ENCODE measurements at places on chromosomes 12 and 14.

DNA sequence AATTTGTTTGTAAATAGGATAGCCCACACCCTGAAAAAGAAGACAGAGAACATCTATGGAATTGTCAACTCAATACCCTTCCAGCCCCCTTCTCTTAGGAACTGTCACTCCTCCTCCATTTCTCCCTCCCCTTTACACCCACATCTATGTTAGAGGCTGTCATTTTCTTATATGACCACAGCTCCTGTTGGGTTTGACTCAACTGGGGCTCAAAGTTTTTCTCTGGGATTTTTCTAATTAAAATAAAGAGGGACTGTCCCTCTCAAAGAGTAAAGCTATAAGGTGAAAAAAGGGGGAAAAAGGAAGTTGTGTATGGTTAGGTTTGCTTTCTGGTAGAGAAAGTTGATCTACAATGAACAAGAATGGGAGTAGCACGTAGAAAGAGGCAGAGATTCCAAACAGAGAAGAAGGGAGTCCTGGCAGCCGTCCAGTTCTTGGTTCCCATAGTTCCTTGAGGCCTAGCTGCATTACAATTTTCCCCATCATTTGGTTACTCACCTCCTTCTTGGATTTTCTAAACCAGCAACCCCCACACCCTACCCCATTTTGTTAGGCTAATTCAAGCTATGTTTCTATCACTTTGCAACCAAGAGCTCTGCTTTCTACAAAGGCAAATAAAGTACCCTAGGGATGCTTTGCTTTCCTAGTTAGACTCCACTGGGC, 44.3 kb upstream of the STK38L start:
- DNase-seq = no peak

- peak; percentile 32 for DNase-seq
Observed at GRCh38 chr12:108560321-108560721, 652 bp downstream of the SART3 start.

- no peak for DNase-seq
Observed at GRCh38 chr12:91922674-91923073, 223.0 kb downstream of the BTG1 start.

DNA sequence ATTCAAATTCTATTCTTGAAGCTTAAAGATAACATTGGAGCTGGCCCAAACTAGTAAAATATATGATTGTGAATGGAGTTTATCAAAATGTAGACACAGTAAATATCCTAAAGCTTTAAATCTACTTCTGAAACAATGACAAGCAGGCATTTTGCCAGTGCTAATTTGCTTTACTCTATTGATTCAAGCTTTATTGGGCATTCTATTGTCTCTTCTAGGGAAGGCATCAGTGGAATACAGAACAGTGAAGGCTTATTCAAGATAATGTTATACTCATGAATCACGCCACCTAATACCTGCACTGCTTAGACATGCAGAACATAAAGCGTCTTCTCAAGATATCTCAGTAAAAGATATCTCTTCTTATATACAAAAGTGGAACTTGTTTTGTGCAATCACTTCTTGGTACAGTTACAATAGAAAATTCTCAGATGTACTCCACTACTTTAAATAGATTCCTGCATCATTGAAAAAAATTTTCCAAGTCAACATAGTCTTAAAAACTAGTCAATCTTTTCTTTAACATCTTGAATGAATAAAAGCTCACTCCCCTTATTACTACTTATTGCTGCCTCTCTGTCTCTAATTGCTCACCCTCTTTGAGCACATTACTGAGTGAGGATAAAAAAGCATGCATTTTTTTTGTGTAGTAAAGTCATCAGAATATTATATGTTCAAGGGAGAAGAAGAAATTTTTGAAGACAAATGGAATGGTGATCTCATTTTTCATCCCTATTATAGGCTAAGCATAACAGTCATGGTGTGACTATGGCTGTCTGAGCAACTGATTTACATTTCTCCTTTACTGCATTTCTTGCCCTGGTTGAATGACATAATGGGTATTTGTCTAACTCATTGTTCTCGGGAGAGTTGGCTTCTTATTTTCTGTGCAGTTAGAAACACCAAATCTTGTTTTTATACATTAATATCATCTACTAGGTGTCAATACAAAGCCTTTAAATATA, 98.0 kb upstream of the E2F7 start:
- no peak for DNase-seq

GRCh38 chr12:5016526-5016925, 27.2 kb upstream of the KCNA5 start:
- DNase-seq = no peak
